Hindlimb muscle (tissue), 1 donor: ENCODE measurements at places on chromosomes 16 and 17.

DNA sequence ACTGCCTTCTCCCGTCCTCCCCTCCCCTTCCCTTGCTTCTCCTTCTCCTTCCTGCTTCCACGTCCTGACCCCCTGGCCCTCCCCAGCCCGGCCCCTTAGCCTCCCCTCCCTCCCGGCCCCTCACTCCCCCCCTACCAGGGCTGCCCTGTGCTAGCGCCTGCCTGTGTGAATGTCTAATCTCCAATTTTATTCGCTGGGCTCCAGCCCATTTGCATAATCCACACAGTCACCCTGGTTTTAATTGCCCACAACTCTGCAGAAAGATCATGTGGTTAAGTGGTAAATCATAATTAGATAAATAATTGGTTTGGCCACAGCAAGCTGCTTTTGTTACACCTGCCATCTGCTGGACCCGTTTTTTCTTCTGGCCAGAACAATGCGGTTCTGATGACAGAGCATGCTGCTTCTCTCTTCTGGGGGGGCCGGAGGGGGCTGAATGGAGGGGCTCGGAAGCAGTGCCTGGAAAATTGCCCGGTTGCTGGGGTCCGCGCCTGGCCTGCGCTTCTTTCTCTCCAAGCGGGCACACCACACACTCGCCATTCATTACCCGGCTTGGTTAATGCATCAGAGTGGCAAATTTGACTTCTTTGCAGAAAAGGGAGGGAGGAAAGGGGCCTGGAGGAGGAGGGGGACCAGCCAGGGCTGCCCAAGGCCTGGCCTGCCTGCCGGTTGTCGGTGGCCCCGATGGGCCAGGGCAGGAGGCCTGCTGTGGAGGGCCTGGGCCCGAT is 19.5 kb upstream of the GSE1 start:
- no peak for DNase-seq

GRCh38 chr16:6032438-6032837 is 934.8 kb upstream of the EEF2KMT start:
- DNase-seq = no peak

DNA sequence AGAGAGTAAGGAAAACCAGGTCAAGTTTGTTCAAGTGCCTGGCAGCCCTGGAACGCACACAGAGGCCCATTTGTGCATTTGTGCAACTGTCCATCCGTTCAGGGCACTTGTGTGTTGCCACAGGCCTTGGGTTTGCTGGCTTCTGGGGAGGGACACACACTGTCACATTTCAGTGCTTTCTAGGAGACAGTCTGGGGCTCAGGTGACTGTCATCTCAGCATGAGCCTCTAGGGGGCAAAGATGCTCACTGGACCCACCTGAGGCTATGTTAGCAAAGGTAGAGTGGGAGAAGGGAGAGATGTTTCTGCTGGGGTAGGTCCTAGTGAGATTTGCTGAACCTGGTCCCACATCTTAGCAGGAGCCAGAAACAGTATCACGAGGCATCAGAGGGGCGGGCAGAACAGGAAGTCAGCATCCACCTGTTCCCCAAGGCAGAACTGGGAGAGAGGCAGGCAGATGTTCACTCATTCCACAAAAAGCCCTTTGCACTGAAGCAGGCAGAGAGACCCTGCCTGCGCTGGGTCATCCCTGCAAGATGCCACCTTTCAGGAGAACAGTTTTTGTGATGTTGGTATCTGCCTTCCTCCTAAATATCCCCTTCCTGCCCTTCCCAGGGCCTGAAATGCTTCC is 48.5 kb downstream of the RAI1 start:
- no peak for DNase-seq

GRCh38 chr17:40180694-40181093 is 3.4 kb downstream of the RAPGEFL1 start:
- no peak for DNase-seq

- DNase-seq = no peak
Measured at GRCh38 chr17:34299027-34299426, 13.5 kb downstream of the CCL11 start.

DNA sequence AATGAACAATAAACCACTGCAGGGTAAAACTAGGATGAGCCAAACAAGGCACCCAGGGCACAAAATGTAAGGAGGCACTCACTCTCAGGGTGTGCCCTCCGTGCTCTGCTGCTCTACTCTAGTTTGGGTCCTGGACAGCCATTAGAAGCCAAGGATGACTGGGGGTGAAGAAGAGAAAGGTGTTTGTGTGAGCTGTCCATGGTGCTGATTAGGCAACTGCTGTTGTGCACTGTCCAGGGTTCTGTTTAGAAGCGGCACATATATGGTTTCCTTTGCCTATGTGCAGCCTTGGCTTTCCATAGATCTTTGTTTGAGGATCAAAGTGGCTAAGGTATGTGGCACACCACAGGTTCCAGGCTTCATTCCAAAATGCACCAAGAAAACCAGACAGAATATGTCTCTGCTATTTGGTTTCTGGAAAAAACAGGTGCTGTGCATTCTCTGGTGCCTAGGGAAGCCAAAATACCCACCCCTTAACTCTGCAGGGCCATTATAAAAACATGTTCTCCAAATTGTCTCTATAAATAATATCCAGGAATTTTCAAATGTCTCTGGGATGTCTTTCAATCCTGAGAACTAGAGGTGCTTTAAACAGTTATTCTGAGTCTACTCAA is 123.5 kb downstream of the CBLN1 start:
- DNase-seq = peak; percentile 16

DNA sequence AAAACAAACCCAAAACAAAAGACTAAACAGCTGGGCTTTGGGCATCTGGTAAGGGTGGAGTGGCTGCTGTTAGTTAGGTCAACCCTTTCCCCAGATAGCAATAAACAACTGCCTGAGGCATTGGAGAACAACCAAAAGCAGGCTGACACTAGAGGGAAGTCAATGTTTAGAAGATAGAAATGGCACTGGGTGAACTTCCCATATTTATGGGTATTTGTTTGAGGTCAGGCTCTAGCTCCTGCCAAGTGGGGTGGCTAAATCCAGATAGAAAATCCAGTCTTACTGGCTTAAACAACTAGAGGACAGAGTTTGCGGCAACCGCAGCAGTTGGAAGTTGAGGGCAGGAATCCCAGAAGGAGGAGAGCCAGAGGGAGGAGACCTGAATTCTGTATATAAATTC is 79.4 kb downstream of the SDK2 start:
- no peak for DNase-seq

GRCh38 chr16:79253100-79253631 is 347.4 kb downstream of the MAF start:
- DNase-seq = no peak

GRCh38 chr17:45168991-45169752 is 7.5 kb downstream of the HEXIM2 start:
- DNase-seq = no peak

- DNase-seq = no peak
Measured at GRCh38 chr17:78986649-78987328, 7.1 kb upstream of the LGALS3BP start.

DNA sequence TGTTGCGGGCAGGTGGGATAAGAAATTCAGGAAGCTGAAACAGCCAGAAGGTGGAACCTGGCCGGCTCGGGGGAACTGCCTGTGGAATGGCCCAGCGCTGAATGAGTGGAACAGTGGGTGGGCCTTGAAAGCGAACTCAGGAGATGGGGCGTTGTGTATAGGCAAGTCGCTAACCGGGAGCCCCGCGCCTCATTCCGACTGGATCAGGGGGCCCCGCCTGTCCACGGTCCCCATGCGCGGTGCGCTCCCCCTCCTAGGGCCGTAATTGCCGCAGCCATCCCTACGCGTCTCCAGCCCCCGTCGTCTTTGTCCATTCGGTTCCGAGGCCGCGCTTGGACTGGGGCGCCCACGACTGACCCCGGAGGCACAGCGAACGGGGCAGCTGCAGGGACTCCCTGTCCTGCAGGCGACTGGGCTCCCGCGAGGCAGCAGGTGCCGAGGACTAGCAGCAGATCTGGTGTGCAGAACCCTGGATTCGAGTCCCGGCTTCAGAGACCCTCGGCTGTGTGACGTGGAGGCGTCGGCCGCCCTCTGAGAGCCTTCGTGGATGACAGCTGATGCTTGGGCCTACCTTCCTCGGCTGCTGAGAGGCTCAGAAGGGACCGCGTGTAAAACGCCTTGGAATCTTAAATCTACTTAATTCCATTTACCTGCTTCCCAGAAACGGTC is 10.9 kb upstream of the CA4 start:
- no peak for DNase-seq

DNA sequence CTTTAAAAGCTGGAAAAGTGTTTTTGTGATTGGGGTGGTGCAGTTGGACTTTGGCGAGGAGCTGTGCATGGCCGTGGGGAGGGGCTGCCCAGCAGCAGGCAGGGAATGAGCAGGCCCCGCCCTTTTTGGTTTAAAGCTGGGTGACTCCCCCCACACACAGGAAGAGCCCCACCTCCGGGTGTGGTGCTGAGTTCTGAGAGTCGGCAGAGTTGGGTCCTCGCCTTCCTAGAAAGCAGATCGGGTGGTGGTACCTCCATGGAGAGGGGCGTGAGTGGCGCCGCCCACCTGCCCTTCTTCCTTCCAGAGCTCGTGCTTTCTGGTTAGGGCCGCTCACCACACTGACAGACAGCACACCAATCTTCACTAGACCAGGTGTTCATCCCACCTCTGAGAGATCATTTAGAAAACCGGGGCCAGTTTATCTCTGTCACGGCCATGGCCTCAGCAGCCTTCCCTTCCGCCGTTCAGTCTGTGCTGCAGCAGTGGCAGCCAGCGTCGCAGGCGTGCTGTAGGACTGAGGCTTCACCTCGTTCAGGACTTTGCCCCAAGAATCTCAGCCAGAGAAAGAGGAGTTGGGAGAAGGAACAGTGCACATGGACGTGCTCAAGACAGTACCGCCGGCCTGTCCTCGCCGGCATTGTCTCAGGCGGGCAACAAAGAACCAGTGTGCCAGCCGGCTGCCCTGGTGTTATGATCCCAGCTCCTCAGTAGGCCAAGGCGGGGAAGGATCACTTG is 144.0 kb upstream of the CHMP6 start:
- no peak for DNase-seq

- DNase-seq = no peak
Measured at GRCh38 chr17:8856869-8857575, 10.5 kb downstream of the PIK3R6 start.

GRCh38 chr16:50248845-50249244 is 17.5 kb upstream of the ADCY7 start:
- no peak for DNase-seq

- DNase-seq = no peak
Measured at GRCh38 chr16:51175081-51175480, 24.0 kb upstream of the SALL1 start.

DNA sequence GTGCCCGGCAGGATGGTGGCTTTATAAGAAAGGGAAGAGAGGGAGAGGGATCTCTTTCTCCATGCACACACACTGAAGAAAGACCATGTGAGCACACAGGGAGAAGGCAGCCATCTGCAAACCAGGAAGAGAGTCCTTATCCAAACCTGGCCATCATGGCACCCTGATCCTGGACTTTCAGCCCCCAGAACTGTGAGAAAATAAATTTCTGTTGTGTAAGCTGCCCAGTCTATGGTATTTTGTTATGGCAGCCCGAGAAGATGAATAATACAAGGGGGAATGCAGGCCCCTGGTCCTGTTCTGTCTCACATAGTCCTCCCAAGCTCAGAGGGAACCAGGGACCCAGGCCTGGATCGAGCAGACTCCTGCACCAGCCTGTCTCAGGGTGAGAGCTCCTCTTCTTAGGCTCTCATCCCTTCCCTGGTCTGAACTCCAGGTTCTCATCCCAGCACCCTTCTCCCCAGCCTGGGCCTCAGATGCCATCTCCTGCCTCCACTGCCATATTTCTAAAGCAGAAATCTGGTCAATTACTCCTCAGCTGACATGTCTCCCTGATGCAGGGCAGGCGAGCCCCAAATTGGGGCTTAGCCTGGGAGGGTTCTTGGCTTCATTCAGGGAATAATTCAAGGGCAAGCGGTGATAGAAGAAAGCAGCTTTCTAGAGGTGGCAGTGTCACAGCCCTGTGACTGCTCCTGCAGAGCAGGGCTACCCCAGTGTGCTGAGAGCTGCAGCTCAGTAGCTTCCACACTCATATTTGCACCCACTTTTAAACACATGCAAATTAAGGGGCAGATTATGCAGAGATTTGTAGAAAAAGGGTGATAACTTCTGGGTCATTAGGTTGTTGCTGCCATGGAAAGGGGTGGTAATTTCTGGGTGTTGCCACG is 28.8 kb downstream of the IGFBP4 start:
- DNase-seq = no peak

- peak; percentile 65 for DNase-seq
Measured at GRCh38 chr17:35801583-35802224, 6.3 kb upstream of the MMP28 start.
